NCI-H1436 (cell line): ENCODE measurements at places on chromosomes 7 and 10.
A peak's percentile ranks its signal among the peaks of the same experiment; 100 is the strongest.

- DNase-seq, result peak; percentile 35
Measured at GRCh38 chr10:33772370-33773252, 438.1 kb upstream of the NRP1 start.

DNA sequence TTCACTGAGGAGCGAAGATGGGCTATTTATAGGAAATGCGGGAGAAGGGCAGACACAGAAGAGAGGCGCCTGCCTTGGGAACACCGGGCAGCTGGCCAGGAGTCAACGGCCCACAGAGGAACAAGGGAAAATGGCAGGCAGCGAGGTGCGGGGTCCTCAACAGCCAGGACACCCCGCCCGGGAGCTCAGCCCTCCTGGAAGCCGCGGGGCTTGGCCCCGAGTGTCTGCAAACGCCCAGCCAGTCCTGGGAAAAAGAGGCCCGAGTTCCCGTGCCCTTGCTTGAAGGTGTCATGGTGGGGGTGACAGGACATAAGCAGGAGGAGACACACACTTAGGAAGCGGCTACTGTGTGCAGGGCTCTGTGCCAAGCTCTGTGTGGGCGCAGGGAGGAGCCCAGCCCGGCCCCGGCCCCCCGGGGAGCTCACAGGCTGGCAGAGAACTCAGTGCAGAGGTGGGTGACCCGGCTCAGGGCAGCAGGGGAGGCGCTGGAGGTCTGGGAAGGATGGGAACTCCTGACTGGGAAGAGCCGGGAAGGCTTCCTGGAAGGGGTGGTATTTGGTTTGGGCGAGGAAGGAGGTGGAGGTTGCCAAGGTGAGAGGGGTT lies 79.9 kb downstream of the ELFN1 start:
- DNase-seq, result no peak

DNA sequence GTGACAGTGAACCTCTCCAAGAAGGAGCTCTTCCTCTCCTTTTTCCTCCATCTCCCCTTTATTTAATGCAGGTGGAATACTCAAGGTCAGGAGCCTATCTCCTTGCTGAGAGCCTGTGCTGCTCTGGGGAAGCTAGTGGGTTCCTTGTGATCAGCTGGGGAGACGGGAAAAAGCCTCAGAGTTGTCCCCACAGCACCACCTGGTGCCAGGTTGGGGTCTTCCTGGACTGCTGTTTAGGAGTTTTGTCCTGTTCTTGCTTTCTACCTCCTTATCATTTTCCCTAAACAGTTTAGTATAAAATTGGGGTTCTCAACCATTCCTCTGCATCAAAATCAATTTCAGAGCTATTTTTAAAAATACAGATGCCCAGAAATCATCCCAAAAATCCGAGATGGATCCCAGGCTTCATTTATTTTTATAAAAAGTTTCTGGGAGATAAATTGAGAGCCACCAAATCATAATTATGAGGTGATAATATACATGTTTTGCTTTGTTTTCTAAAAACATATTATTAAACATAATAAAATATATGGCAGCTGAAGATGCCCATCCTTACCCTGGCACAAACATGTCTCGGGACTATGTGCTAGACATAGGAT lies 44.3 kb downstream of the MACC1 start:
- DNase-seq, result peak; percentile 59

DNA sequence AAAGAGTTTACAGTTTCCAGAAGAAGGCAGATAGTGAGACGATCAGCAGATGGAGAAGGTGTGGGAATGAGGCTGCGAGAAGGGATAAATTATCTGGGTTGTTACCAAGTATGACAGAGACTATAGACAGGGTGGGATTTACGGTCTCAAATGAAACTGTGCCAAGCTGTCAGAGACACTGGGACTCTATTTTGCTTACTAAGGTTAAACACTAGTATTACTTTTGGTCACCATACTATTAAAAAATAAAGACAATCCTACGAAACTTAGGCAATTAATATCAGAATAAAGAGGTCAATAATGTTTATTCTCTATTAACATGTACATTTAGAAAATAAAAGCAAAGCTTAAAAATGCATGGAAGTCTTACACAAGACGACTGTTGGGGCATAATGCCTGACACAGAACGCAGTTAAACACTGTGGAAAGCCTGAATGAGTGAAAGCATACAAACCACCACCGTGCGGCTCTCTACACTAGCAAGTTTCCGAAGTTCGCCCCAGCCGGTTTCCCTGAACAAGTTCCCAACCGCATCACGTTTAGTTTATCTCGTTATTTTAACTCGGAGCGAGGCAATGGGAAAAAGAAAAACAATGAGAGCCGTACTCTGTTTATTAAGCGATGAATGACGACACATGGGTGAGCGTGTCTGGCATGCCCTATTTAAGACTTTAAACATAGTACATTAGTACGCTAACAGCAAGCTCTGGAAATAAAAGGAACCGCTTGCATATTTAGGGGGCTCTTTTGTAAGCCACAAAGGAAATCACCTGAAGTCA lies 909 bp upstream of the CC2D2B start:
- no peak for DNase-seq

DNA sequence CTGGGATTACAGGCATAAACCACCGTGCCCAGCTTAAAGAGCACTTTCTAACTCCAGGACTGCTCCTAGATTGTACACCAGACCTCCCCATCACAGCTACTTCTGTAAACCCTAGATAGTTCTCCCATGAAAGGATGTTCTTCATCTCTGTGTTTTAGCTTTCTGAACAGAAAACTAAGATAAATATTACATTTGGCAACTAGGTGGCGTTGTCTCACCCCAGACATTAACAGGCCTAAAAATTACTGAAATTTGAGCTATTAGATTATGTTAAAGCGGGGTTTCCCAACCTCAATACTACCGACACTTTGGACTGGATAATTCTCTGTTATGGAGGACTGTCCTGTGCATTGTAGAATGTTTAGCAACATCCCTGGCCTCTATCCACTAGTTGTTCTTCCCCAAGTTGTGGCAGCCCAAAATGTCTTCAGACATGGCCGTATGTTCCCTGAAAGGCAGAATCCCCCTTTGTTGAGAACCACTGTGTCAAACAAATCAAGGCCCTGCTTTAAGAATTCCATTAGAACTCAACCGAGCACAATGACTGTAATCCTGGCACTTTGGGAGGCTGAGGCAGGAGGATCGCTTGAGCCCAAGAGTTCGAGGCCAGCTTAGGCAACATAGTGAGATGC lies 19.1 kb downstream of the ATOH7 start:
- peak; percentile 29 for DNase-seq

GRCh38 chr10:121291823-121292222 lies 306.4 kb downstream of the FGFR2 start:
- DNase-seq, result no peak

GRCh38 chr10:129958629-129959543 lies 5.2 kb downstream of the EBF3 start:
- DNase-seq, result peak; percentile 60

DNA sequence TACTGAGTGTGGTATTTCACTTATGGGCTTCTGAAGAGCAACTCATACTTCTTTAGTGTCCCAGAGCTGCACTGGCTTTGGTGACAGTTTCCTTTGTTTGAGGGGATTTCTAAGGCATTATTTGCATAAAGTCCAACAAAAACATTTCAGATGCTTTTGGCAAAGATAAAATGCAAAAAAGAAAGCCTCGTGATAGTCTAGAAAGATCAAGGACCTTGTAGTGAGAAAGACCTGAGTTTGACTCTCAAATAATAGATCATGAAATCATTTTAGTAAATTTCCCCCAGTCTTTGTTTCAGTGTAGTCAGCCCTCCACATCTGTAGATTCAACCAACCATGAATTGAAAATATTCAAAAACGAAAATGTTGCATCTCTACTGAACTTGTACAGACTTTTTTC lies 107.4 kb downstream of the EEPD1 start:
- no peak for DNase-seq

- no peak for DNase-seq
Measured at GRCh38 chr10:112988839-112989406, 38.9 kb downstream of the TCF7L2 start.

GRCh38 chr7:106720641-106721040 lies 59.7 kb upstream of the CCDC71L start:
- no peak for DNase-seq

DNA sequence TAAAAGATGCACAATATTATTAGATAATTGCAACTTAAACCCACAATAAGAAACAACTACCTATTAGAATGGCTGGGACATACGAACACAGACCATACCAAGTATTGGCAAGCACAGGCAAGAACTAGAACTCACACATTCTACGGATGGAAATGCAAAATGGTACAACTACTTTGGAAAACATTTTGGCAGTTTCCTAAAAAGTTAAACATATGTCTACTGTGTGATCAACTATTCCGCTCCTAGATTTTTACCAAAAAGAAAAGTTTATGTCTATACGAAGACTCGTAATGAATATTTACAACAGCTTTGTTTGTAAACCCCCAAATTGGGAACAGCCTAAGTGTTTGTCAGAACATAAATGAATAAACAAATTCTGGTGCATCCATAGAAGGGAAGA lies 194.7 kb downstream of the FGFR2 start:
- no peak for DNase-seq

- no peak for DNase-seq
Measured at GRCh38 chr7:136657482-136657921, 210.9 kb upstream of the CHRM2 start.

- DNase-seq, result no peak
Measured at GRCh38 chr10:6273351-6273750, 70.6 kb downstream of the PFKFB3 start.

GRCh38 chr10:101032637-101033224 lies 1.7 kb downstream of the SFXN3 start:
- DNase-seq, result no peak

DNA sequence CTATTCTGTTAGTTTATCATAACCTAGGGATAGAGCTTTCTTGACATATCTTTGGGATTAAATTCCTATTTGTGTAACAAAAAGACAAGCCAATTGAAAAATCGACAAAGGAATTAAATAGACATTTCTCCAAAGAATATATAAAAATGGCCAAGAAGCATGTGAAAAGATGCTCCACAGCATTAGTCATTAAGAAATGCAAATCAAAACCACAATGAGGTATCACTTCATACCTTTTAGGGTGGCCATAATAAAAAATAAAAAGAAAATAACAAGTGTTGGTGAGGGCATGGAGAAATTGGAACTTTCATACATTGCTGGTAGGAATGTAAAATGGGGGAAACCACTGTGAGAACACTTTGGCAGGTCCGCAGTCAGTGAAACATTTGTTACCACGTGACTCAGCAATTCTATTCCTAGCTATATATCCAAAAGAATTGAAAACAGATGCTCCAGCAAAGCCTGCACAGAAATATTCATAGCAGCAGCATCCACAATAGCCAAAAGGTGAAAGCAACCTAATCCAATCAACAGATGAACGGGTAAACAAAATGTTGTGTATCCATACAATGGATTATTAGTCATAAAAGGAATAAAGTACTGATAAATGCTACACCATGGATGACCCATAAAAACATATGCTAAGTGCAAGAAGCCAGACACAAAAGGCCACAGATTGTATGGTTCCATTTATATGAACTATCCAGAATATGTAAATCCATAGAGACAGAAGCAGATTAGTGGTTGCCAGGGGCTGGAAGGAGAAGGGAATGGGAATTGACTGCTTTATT lies 20.5 kb downstream of the SPAG6 start:
- DNase-seq, result no peak

DNA sequence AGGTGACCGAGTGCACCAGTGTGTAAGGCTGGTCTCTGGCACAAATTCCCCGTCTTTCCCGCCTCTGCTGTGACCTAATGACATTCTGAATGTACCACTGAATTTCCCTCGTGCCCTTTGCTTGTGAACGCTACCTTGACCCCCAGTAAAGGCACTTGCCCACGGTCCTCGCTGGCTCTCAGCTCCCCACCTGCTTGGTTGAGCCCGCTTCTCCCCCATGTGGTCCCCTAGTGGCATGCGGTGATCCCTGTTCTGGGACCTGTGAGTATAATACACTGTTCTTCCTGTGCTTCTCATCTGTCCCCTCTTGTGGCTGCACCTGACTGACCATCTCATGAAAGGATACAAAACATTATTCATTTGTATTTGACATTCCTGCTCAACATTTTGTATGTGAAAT lies 495.7 kb downstream of the INHBA start:
- DNase-seq, result no peak

DNA sequence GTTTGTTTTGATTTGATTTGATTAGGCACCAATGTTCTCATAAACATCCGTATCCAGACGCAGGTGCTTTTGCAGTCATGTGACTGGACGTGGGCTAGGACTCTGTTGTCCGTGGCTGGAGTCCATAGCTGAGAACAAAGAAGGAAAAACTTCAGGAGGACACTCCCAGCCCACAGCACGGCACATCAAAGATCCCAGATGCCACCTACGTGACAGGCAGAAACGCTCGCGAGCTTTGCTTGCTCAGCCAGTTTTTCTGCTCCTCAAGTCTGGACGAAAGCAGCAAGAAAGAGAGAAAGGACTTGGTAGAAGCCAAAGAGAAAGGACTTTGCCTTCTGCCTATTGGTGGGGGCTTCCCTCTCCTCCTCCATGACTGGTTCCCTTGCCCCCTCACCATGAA lies 6.9 kb upstream of the ZKSCAN1 start:
- DNase-seq, result no peak

DNA sequence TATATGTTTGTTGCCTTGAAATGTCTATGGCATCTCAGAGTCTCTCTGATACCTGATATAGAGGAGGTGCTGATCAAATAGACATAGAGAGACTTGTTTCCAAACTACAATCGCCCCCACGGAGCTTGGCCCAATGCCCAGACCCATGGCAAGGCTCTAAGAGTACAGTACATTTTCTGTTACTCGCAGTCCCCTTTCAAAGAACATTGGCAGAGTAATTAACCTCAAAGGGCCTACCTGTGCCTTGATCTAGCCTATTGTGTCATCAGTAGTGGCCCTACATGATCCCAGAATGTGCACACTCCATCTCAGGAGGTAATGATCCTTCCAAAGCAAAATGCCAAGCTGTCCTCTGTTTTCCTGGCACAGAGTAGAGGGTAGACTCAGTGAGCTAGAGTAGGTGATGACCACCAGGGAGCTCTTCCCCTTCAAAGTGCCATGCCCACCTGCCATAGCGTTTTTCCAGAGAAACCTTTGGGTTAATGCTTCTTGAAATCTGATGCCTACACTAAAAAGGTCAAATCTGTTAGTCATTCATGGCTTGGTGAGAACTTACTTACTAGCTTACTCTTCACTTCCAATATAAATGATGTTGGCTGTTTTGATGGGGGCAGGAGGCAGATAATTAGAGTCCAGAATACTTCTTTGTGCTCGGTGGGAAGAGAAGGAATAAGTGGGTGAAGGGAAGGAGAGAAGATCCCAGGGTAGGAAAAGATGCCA lies 41.2 kb upstream of the ACSL5 start:
- DNase-seq, result no peak

GRCh38 chr7:105707381-105707780 lies 126.1 kb upstream of the EFCAB10 start:
- DNase-seq, result no peak

GRCh38 chr10:11678074-11678793 lies 63.9 kb upstream of the ECHDC3 start:
- DNase-seq, result no peak

- DNase-seq, result no peak
Measured at GRCh38 chr7:20532890-20533289, 82.6 kb upstream of the ABCB5 start.

- DNase-seq, result peak; percentile 89
Measured at GRCh38 chr10:72320676-72321247, 34.0 kb downstream of the DNAJB12 start.

- DNase-seq, result no peak
Measured at GRCh38 chr7:12431886-12432556, 28.4 kb upstream of the VWDE start.

GRCh38 chr10:34480345-34480744 lies 334.8 kb downstream of the PARD3 start:
- no peak for DNase-seq

- DNase-seq, result no peak
Measured at GRCh38 chr10:70974351-70974901, 86.1 kb upstream of the PCBD1 start.
